ENCODE measurements at places on chromosomes 7 and 10. TPM values are rescaled to one million over a fixed set of nuclear protein-coding genes. Genes with fewer than 3 reads are reported as not detected.

FFAR4 gene
- 2.9 TPM for total RNA-seq

SPDYE11 gene
- not detected for total RNA-seq

ELAPOR2 gene
- 34.7 TPM for total RNA-seq

PRR15 gene
- total RNA-seq = 11.8 TPM

GRCh38 chr7:39428221-39428620 lies 138.0 kb upstream of the YAE1 start:
- H3K4me1 ChIP-seq = no peaks in the 10 kb centered on the region
- H3K27ac ChIP-seq = no peak overlapping the region
- H3K4me3 ChIP-seq = no peak overlapping the region
- H3K36me3 ChIP-seq = no peaks in the 10 kb centered on the region
- no peak for DNase-seq

- H3K4me3 ChIP-seq = no peak overlapping the region
- H3K36me3 ChIP-seq = no peaks in the 10 kb centered on the region
- H3K27ac ChIP-seq = no peak overlapping the region
- H3K4me1 ChIP-seq = no peaks in the 10 kb centered on the region
Observed at GRCh38 chr7:44966731-44967538, 11.9 kb downstream of the MYO1G start.

GRCh38 chr7:150999001-150999400 lies 8.2 kb downstream of the NOS3 start:
- no peak overlapping the region for H3K4me3 ChIP-seq
- no peaks in the 10 kb centered on the region for H3K36me3 ChIP-seq
- no peak overlapping the region for H3K27ac ChIP-seq
- H3K27me3 ChIP-seq = peaks cover 12% of the 10 kb centered on the region
- no peak for DNase-seq
